ENCODE measurements at places on chromosomes 13 and 19.

DNA sequence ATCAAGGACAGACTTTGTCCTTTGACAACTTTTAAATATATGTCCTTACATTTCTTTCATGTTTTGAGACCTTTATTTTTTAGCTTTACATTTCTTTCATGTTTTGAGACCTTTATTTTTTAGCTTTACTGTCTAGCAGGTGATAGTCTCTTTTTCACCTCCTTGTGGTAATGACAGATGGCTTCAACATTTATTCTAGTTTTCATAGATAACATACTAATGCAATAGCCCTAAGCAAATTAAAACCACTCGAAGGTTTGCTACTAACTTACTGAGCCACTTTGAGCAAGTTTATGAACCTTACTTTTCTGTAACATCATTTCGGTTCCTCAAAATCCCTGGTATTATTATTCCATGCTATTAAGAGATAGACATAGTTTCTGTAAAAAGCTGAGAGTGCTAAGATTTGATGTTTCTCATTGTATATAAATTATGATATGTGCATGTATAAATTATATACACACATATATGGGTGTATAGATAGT lies 4.5 kb downstream of the DACH1 start:
- no peak for DNase-seq

DNA sequence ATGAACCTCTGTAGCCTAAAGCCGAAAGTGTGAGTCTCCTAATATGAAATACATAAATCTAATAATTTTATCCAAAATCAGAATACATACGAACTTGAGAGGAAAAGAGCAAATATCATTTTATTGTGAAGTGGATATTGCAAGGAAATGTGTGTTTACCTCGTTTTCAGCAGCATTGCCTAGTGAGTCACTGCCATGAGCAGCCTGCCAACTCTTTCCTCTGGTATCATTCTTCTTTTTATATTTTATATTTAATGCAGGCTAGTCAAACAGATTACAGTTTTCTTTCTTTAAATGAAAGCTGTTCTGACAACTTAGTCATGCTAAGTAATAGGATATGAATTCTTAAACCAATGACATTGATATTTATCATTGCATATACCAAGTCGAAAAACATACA lies 44.2 kb downstream of the EDNRB start:
- no peak for DNase-seq

DNA sequence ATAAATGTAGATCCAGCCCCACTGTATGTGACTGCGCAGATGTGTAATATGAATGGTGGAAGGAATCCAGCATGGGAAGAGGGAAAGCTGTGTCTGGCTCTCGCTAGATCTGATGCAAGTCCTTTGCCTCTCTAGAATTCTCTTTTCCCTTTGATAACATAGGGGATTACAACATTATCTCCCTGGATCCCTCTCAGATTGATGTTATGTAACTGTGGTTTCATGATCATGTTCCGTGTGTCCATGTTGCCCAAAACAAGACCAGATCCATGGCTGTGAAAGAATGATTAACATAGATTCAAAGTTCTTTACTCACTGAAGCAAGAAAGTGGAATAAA lies 184.0 kb upstream of the UBL3 start:
- DNase-seq: no peak

GRCh38 chr13:51451467-51452360 lies 1.1 kb downstream of the INTS6 start:
- peak; percentile 36 for DNase-seq

DNA sequence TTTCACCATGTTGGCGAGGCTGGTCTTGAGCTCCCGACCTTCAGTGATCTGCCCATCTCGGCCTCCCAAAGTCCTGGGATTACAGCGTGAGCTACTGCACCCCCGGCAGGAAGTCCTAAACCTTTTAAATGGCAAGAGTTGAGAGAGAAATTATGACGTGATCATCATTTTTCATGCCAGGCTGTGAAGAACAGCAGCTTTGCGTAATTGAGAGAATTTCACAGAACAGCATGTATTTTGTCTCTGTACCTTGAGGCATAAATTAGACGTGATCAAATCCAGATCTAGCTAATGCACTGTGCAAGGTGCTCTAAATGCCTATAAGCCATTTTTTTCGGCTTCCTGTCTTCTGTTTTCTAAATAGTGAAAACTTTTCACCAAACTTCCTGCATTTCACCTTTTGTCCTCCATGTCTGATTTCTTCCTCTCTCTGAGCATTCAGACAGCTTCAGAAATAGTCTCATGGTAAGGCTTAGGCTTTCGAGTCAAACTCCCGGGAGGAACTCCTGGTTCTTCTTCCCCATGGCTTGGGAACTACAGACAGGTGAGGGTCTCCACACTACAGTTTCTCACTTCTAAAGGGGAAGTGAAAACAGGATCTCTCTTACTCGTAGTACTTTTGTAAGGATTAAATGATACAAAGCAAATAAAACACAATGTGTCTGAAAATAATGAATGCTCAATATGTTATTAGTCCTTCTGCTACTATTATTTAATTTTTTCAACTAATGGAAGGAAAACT lies 51.0 kb downstream of the WDFY2 start:
- no peak for DNase-seq

DNA sequence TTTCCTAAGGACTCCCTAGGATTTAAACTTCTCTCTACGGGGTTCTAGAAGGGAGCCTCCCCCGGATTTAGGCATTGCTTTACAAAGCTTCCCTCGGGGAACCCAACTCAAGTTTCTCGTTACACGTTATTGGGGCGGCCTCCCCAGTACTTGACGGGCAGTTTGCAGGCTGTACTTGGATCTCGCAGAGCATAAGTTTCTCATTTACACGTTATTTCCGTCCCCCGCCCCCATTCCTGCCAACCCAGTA lies 584 bp downstream of the SMG9 start:
- no peak for DNase-seq

DNA sequence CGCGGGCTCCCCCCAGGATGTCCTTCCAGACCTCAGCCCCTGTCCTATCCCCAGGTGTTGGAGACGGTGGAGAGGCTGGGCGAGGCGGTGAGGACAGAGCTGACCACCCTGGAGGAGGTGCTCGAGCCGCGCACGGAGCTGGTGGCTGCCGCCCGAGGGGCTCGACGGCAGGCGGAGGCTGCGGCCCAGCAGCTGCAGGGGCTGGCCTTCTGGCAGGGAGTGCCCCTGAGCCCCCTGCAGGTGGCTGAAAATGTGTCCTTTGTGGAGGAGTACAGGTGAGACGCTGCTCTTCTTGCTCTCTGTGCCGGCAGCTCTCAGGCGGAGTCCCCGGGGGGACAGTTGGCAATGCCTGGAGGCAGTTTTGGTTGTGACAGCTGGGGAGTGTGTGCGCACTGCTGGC lies 6.9 kb downstream of the TTYH1 start:
- no peak for DNase-seq

- DNase-seq: no peak
These were observed 721.8 kb downstream of the PCDH9 start for GRCh38 chr13:66508153-66508909.

DNA sequence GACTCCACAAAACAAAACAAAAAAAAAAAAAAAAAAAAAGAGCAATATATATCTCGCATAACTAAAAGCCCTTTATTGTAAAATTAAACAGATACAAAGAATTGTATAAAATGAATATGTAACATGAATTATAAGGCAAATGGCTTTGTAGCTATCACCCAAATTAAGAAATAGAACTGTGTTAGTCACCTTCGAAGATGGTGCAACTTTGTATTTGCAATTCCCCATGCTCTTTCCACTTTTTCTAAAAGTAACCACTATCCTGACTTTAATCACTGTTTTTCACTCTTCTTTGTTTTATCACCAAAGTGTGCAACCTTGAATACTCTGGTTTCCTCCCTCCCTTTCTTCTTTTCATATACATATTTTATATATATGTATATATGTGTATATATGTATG lies 57.1 kb upstream of the HTR2A start:
- no peak for DNase-seq

DNA sequence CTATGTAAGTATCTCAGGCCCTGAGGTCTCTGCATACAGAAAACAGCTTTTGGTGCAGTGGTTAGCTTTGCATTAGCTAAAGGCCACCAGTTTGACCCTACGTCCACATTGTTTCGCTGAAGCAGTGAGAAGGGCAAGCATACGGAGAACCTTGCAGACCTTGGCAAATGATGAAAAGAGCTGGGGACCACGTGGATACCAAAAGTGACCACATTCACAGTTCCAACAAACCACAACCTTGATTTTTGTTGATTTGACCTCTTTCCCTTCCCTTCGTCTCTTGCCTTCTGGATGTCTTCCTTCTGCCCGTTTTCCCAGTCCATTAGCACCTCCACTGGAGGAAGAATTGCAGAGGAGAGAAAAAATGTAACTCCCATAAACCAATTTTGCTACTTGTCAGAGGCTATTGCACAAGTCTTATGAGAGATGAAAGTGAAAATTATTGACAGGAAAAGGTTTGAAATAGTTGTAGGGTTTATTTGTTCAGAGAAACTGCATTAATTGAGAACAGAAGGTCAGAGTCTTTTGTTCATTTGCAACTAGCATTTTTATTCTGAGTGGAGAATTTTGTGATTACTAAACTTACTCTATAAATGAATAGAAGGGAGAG lies 293.9 kb upstream of the HTR2A start:
- DNase-seq: no peak

DNA sequence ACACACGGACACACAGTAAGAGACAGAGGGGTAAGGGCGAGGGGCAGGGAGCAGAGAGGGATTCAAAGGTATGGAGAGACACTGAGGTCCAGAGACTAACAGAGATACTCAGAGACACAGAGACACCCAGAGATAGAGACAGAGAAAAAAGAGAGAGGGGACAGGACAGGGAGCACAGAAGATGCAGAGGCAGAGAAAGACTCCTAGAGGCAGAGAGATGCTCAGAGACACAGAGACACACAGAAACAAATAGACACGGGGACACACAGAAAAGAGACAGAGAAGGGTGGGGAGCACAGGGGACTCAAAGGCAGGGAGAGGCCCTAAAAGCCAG lies 39.8 kb downstream of the DEDD2 start:
- no peak for DNase-seq

GRCh38 chr13:65505941-65506340 lies 1724.2 kb downstream of the PCDH9 start:
- DNase-seq: no peak

GRCh38 chr19:38650172-38650775 lies 2.8 kb downstream of the ACTN4 start:
- DNase-seq: no peak

DNA sequence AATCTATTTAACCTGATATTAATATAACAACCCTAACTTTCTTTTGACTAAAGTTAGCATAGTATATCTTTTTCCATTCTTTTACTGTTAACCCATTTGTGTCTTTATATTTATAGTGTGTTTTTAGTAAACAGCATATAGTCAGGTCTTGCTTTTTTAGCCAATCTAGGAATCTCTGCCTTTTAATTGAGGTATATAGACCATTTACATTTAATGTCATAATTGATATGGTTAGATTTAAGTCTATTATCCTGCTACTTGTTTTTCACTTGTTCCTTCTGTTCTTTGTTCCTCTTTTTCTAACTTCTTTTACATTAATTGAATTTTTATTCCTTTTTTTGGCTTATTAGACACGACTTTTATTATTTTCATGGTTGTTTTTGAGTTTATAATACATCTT lies 174.4 kb downstream of the KCTD15 start:
- no peak for DNase-seq

GRCh38 chr19:12669270-12670158 lies 2.9 kb downstream of the WDR83 start:
- peak; percentile 82 for DNase-seq

GRCh38 chr19:16000024-16000663 lies 51.3 kb downstream of the OR10H4 start:
- DNase-seq: no peak

- no peak for DNase-seq
These were observed 20.9 kb upstream of the FFAR2 start for GRCh38 chr19:35427187-35427586.
